H1 (cell line): ENCODE measurements at places on chromosomes 5 and 9. TPM values are rescaled to one million over a fixed set of nuclear protein-coding genes. Genes with fewer than 3 reads are reported as not detected.

The KCNV2 gene
- not detected in 2 replicates for polyA plus RNA-seq

The ADAMTS2 gene
- 6.6 and 9.6 TPM in 2 replicates for polyA plus RNA-seq

The GFM2 gene
- 13.2 and 17.8 TPM in 2 replicates for polyA plus RNA-seq

The PCDHB3 gene
- 1.6 and 1.8 TPM in 2 replicates for polyA plus RNA-seq

The MYOT gene
- polyA plus RNA-seq, result not detected in 2 replicates

The FAM78A gene
- 3.1 and 4.1 TPM in 2 replicates for polyA plus RNA-seq

The FGFR4 gene
- 61.4 and 90.7 TPM in 2 replicates for polyA plus RNA-seq

The ABLIM3 gene
- 0.36 and 0.38 TPM in 2 replicates for polyA plus RNA-seq

The NXNL2 gene
- polyA plus RNA-seq, result 2.6 and 5.6 TPM in 2 replicates

The MCC gene
- polyA plus RNA-seq, result 2.6 and 2.8 TPM in 2 replicates

The IRX4 gene
- polyA plus RNA-seq, result 0.45 and 0.97 TPM in 2 replicates

The FUBP3 gene
- 23.7 and 31.2 TPM in 2 replicates for polyA plus RNA-seq

The FCN2 gene
- not detected in 2 replicates for polyA plus RNA-seq

The BNC2 gene
- 11.3 and 16.0 TPM in 2 replicates for polyA plus RNA-seq

The LCN12 gene
- 1.1 and 2.1 TPM in 2 replicates for polyA plus RNA-seq

The IRX2 gene
- polyA plus RNA-seq, result 23.4 and 39.6 TPM in 2 replicates

The CHSY3 gene
- 0.24 and 0.28 TPM in 2 replicates for polyA plus RNA-seq

The SV2C gene
- polyA plus RNA-seq, result 0.05 and 0.08 TPM in 2 replicates

The SMAD5 gene
- 22.5 and 30.2 TPM in 2 replicates for polyA plus RNA-seq

The BHMT2 gene
- polyA plus RNA-seq, result 0.11 TPM in 1 of 2 replicates, not detected in the other

The PITX1 gene
- 0.03 and 0.05 TPM in 2 replicates for polyA plus RNA-seq

The GIN1 gene
- 0.77 and 1.9 TPM in 2 replicates for polyA plus RNA-seq

The OTULINL gene
- 2.3 and 3.1 TPM in 2 replicates for polyA plus RNA-seq

The HTR1A gene
- 6.2 and 6.5 TPM in 2 replicates for polyA plus RNA-seq

The CFAP157 gene
- polyA plus RNA-seq, result 0.05 TPM in 1 of 2 replicates, not detected in the other

The SOHLH1 gene
- 0.05 and 0.11 TPM in 2 replicates for polyA plus RNA-seq

The SUSD3 gene
- polyA plus RNA-seq, result 35.4 and 36.0 TPM in 2 replicates

The WDR38 gene
- not detected in 2 replicates for polyA plus RNA-seq

The THOC3 gene
- 60.2 and 65.9 TPM in 2 replicates for polyA plus RNA-seq

The CAAP1 gene
- 9.5 and 13.8 TPM in 2 replicates for polyA plus RNA-seq

The LRRTM2 gene
- not detected in 2 replicates for polyA plus RNA-seq

The RGS7BP gene
- polyA plus RNA-seq, result 0.65 and 1.1 TPM in 2 replicates

The ZNF462 gene
- 27.6 and 30.0 TPM in 2 replicates for polyA plus RNA-seq

The STOM gene
- polyA plus RNA-seq, result 20.5 and 25.2 TPM in 2 replicates

The GPR150 gene
- polyA plus RNA-seq, result 0.14 and 0.27 TPM in 2 replicates

The FTMT gene
- not detected in 2 replicates for polyA plus RNA-seq

The ELOVL7 gene
- polyA plus RNA-seq, result 2.5 and 3.1 TPM in 2 replicates

The LCN1 gene
- polyA plus RNA-seq, result not detected in 2 replicates

The CDC25C gene
- polyA plus RNA-seq, result 12.1 and 18.4 TPM in 2 replicates

The ISL1 gene
- polyA plus RNA-seq, result 0.05 and 0.14 TPM in 2 replicates

The NEUROG1 gene
- not detected in 2 replicates for polyA plus RNA-seq
